ENCODE measurements at places on chromosomes 7 and 10.

DNA sequence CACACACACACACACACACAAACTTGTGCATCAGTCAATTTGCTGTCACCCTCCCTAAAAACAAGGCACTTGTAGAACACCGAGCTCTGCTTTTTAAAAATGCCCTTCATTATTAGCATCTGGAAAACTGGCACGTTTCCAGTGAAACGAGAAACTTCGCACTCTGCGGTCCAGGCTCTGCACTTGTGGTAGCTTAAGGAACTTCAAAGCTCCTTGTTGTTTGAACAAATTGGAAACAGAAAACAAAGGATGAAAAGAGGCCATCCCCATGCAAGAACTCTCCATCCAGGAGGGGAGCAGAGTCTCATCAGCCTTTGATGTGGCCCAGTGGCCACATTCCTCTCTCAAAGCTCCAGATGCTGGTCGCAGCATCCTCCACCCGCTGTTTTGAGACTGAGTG lies 105.1 kb downstream of the C10orf90 start:
- H3K4me1 ChIP-seq: no peaks in the 10 kb centered on the region
- no peak overlapping the region for H3K4me3 ChIP-seq
- H3K36me3 ChIP-seq: no peaks in the 10 kb centered on the region
- DNase-seq: no peak
- no peak overlapping the region for H3K27ac ChIP-seq

DNA sequence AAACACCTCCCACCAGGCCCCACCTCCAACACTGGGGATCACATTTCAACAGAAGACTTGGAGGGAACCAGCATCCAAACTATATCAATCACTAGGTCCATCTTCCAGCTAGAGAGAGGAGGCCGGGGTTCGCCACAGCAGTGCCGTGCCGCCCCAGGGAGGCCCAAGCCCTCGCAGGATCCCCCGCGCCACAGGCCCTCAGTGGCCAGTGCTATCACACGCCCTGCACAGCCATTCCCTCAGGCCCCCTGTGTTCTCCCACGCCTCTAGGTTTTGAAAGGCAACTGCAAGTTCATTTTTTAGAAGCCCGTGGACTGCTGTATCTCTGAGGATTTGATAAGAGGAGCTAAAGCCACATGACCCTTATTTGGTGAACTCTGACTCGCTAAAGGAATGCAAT lies 136.4 kb downstream of the OAT start:
- no peaks in the 10 kb centered on the region for H3K36me3 ChIP-seq
- H3K4me3 ChIP-seq: no peak overlapping the region
- DNase-seq: no peak

DNA sequence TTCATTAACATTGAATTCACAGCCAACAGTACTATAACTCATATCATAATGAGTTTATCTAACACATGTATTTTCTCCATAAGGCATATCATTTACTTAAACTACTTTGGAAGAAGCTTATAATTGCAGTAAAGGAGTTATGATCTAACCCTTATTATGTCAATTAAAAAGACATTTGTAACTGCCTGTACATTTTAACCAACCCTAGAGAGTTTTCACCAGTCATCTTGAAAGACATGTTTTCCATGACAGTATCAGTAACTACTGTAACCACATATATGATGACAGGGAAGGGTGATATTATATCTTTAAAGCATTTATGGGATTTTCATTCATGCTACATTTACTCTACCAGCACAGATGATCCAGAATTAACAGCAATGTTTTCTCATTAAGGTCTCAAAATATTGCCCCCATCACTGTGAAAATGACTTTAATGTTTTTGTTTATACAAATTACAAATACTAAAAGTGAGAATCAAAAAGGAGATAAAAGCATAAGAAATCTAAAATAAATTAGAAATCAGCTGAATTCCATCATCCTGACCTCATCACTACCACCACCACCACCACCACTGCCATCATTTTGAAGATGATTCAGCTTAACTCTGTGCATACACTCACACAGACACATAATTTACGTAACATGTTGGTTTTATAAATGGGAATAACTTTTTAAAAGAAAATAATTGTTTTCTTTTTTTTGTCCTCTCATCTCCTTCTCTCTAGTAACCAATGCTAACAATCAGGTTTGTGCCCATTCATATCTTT lies 53.6 kb downstream of the MKLN1 start:
- H3K36me3 ChIP-seq: no peaks in the 10 kb centered on the region
- H3K27ac ChIP-seq: no peak overlapping the region
- DNase-seq: no peak
- H3K4me1 ChIP-seq: peaks cover 7% of the 10 kb centered on the region
- no peaks in the 10 kb centered on the region for H3K27me3 ChIP-seq

- DNase-seq: no peak
- no peak overlapping the region for H3K27ac ChIP-seq
- H3K36me3 ChIP-seq: no peaks in the 10 kb centered on the region
- H3K4me1 ChIP-seq: no peaks in the 10 kb centered on the region
- H3K4me3 ChIP-seq: no peak overlapping the region
- no peaks in the 10 kb centered on the region for H3K27me3 ChIP-seq
Observed at GRCh38 chr7:150468241-150468640, 17.8 kb downstream of the GIMAP8 start.

DNA sequence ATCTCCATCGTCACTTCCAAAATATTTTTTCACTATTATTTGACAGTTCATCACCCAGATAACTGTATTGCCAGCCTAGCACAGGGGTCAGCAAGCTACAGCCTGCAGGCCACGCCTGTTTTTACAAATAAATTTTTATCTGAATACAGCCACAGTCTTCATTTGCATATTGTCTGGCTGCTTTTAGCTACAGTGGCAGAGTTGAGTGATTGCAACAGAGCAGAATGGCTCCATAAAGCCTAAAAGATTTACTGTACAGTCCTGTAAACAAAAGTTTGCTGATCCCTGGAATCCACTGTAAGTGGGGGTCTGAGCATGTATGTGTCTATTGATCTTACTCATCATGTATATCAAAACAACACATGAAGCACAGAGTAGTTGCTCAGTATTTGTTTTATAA lies 45.9 kb upstream of the GNAI1 start:
- no peak overlapping the region for H3K27ac ChIP-seq
- DNase-seq: no peak
- no peak overlapping the region for H3K4me3 ChIP-seq

GRCh38 chr10:98446151-98446660 lies 529 bp downstream of the HPS1 start:
- peak overlapping the region; percentile 86 for H3K4me3 ChIP-seq
- DNase-seq: no peak

DNA sequence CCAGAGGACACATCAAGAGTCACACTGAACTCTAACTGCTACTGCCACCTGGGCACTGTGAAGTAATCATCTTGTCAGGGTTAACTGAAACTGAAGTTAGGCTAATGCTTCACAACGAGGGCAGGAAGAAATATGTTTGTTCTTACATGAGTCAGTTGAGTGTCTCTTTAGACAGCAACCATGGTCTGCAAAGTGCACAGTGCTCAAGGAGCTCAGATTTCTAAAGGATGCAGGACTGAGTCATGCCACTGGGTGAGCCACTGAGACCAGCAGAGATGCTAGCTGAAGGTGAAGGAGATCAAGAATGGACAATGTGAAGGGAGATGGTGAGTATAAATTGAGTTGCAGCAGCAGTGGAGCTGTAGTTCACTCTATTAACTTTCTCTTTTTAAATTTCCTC lies 76.0 kb upstream of the CTTNBP2 start:
- H3K27me3 ChIP-seq: no peaks in the 10 kb centered on the region
- H3K27ac ChIP-seq: no peak overlapping the region
- no peak overlapping the region for H3K4me3 ChIP-seq
- no peak for DNase-seq
- no peaks in the 10 kb centered on the region for H3K4me1 ChIP-seq
- no peaks in the 10 kb centered on the region for H3K36me3 ChIP-seq

- H3K4me3 ChIP-seq: no peak overlapping the region
- no peaks in the 10 kb centered on the region for H3K27me3 ChIP-seq
- no peaks in the 10 kb centered on the region for H3K36me3 ChIP-seq
- no peak overlapping the region for H3K27ac ChIP-seq
- DNase-seq: no peak
Observed at GRCh38 chr7:8185926-8186683, 75.9 kb downstream of the ICA1 start.

DNA sequence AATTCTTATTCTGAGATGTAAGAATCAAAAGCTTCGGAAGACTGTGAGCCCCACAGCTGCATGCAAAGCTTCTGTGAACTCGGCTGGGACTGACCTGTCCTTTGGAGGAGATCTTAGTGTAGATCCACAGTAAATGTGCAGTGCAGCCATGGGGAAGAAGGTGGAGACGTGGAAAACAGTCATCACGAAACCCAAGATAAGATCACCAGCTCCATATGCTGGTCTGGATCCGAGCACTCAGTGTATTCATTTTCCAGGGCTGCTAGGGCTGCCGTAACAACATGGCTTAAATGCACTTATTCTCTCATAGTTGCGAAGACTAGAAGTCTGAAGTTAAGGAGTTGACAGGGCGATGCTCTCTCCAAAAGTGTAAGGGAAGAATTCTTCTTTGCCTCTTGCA lies 143.0 kb upstream of the TCF7L2 start:
- DNase-seq: no peak
- no peaks in the 10 kb centered on the region for H3K36me3 ChIP-seq
